ENCODE measurements at places on chromosomes 5 and 9.

DNA sequence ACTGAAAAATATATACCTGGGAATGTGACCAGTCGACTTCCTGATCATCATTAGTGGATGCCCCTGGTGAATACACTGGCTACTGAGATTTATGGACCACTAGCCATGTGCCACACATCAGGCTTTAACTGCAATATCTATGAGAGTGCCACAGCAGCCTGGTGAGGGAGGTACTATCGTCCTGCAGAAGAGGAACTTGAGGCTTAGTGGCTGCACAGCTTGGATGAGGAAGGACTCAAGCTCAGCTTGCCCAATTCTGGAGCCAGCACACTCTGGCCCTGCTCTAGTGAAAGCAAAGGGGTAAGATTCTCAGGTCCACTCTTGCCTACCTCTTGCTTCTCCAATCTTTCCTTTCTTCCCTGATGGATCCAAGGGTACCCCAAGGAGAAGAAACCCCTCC is 129.3 kb downstream of the ENTREP1 start:
- DNase-seq = no peak

- peak; percentile 19 for DNase-seq
Measured at GRCh38 chr9:133768859-133769510, 30.8 kb upstream of the SARDH start.

DNA sequence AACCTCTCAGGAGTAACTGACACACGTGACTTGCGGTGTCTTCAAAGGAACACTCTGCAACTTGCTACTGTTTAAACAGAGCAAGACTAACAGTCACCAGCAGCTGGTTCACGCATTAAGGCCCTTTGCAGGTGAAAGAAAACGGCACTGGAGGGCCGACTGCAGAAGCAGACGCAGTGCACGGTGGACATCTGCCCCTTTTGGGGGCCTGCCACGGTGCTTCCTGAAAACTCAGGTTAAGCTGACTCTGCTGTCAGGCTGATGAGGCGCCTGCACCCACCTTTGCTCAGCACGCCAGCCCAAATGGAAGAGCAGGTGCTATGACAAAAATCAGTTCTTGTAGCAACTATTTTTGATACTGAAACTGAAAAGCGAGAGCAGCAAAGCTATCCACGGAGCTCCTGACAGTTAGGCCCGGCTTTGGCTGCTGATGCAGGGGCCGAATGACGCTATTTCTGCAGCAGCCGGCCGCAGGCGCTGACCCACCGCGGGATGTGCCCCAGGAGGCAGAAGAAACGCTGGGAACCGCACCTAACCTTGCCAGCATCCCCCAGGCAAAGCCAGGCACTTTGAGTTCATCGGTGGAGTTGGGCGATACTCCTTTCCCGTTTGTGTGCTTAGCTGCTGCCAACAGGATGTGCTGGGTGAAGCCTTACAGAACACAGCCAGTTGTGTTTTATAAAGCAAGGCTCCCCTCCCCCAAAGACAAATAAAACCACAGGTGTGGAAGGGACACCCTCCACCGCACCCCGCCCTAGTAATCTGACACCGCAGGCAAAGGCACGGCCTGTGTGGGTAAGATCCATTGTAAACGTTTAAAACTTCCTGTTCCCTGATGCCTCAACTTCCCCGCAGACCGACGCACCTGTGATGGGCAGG is 21.1 kb upstream of the TERT start:
- DNase-seq = peak; percentile 70

- no peak for DNase-seq
Measured at GRCh38 chr9:4859035-4859434, 66.3 kb downstream of the RCL1 start.

DNA sequence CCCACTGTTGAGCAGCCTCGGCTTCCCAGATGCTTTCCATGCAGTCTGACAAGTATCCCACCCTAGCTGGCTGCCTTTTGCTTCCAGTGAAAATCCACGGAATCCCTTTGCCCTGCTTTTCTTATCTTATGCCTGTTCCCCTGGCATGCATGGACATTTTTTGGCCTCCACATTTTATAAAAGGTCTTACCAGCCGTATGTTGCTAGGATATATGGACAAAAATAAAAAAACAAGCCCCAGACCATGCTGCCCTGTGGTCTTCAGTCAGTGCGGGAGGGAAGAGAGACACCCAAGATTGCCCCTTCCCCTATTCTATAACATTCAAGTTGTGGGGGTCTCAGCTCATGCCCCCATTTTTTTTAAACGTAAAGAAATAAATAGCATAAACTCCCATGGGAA is 129.6 kb downstream of the COL23A1 start:
- DNase-seq = no peak

- DNase-seq = no peak
Measured at GRCh38 chr5:170491479-170491878, 12.3 kb upstream of the KCNIP1 start.

GRCh38 chr5:348726-349125 is 27.2 kb downstream of the AHRR start:
- DNase-seq = no peak

GRCh38 chr5:156331181-156331580 is 4.2 kb downstream of the SGCD start:
- DNase-seq = no peak

DNA sequence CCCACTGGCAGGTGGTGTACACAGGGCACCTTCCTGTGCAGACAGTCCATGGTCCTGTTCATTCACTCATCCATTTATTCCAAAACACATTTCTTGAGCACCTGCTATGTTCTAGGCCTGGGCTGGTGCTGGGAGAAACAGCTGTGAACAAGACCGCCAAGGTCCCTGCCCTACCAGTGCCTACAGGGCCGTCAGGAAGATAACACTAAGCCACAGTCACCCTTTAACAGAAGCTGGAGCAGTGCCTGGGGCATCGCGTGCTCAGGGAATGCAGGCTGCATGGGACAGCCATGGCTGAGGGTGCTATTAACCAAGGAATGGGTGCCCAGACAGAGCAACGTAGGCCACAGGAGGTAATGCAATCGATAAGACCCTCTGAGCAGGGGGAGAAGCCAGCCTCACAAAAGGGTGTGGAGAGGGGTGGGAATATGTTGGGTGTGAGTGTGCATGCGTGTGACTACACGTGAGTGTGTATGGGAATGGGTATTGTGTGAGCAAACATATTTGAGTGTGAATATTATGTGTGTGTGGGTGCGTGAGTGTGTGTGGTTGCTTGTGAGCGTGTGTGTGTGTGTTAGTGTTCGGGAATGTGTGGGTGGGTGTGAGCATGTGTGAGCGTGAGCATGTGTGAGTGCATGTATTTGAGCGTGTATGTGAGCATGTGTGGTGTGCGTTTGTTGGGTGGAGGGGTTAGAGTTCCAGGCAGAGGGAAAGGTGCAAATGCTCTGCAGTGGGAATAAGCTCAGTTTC is 19.1 kb downstream of the DUSP1 start:
- DNase-seq = no peak

GRCh38 chr5:172479784-172480115 is 25.4 kb upstream of the SH3PXD2B start:
- no peak for DNase-seq

GRCh38 chr5:158380661-158381060 is 521.7 kb upstream of the CLINT1 start:
- no peak for DNase-seq

DNA sequence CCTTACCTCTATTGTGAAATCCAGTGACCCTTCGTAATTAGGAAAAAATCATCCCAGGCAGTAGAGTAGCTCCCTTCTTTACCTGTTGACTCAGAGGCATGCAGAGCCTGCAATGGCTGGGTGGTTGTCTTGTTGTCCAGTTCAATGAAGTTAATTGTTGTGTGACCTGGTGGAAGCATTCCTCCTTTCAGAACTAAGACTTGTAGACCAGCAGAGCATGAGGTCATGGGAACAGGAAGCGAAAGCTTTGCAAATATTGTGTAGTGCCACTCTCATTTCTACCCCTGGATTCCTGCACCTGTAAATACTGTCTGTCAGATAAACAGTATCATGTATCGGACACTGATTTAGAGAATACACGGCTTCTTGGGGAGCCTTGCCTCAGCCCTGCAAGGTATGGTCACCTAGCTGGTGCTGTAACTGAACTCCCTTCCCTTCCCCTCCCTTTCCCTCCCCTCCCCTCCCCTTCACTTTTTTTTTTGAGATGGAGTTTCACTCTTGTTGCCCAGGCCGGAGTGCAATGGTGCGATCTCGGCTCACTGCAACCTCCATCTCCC is 5.7 kb upstream of the PRXL2C start:
- no peak for DNase-seq

DNA sequence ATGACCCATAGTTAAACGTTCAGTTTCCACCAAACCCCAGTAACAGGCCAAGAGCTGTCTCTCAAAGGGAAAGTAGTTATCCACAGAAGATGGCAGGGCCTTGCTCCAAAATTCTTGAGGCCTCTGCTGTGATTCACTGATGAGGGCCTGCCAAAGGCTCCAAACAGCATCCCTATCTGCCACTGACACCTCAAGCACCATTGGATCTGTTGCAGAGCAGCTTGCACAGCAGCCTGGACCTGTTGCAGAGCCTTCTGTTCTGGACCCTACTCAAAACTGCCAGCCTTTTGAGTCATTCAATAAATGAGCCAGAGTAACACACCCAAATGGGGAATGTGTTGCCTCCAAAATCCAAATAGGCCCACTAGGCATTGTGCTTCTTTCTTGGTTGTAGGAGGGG is 741.5 kb upstream of the RGMB start:
- DNase-seq = no peak

DNA sequence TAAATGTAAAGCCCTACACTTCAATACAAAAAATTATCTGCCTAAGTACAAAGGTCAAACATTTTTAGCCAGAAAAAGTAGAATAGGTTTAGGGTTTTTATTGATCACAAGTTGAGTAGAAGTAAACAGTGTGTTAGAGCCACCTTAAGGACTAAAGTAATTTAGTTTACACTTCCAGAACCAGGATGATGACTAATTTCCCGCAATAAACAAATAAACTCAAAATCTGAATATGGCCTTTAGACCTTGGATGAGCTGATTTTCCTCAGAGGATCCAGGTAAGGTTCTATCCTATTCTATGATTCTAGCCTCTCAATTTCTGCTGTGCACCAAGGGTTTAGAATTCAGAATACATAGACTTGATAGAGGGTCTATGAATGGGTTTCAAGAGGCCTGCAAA is 179.4 kb upstream of the TBCA start:
- no peak for DNase-seq
